ENCODE measurements at places on chromosomes 7 and 10.

GRCh38 chr10:24974976-24975375 lies 22.6 kb upstream of the PRTFDC1 start:
- DNase-seq: no peak

- no peak for DNase-seq
Measured at GRCh38 chr10:33215154-33215553, 119.3 kb downstream of the NRP1 start.

DNA sequence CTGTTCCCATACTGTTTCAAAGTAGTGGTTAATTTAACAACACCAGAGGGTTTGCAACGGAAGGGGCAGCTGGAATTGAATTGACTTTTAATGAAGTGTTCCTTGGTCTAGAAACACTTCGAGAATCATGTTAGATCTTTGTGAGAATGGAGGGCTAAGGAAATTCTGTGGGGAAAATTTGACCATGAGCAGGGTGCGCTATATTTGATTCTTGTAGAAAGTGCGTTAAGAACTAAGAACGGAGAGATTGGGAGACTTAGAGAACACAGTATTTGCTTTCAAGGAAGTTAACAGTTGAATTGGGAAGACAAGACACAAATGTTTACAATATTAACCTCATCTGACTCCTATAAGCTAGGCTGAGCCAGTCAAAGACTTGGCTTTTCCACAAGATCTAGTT lies 1.2 kb downstream of the ZNF212 start:
- DNase-seq: no peak

DNA sequence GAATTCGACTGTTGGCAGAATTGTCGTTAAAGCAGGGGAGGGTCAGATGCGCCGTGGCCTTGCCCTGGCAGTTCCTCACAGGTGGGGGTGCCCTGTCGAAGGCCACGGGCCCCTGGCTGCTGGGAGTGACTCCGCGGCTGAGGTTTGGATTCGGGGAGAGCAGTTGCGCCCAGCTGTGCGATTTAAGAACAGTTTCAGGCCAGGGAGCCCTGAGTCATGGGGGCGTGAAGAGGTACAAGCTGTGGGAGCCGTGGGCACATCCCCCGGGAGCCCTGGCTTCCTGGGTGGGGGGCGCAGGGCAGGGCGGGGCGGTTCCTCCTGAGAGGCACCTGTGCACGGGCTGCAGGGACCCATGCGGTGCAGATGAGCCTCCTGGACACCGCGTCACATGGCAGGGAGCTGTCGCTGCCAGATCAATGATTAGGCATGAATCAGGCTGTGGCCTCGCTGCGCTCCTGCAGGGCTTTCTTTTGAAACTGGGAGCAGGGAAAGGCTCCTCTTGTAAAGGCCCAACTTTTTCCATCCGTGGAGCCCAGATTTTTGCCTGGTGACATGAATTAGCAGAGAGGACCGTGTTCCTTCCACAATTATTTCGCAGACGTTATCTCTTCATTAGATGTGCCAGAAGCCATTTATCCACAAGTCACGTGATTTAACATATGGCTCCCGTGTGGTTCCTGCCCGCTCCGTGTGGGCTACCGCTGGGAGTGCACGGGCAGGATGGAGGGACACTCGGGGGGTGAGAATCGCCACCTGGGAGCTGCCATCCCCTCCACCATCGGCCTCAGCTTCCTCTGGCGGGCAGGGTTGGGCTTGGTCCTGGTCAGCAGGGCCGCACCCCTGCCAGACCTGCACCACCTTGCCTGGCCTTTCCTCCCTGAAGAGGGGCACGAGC lies 918 bp downstream of the PWWP2B start:
- no peak for DNase-seq

GRCh38 chr10:130399425-130399950 lies 263.3 kb downstream of the GLRX3 start:
- DNase-seq: no peak

DNA sequence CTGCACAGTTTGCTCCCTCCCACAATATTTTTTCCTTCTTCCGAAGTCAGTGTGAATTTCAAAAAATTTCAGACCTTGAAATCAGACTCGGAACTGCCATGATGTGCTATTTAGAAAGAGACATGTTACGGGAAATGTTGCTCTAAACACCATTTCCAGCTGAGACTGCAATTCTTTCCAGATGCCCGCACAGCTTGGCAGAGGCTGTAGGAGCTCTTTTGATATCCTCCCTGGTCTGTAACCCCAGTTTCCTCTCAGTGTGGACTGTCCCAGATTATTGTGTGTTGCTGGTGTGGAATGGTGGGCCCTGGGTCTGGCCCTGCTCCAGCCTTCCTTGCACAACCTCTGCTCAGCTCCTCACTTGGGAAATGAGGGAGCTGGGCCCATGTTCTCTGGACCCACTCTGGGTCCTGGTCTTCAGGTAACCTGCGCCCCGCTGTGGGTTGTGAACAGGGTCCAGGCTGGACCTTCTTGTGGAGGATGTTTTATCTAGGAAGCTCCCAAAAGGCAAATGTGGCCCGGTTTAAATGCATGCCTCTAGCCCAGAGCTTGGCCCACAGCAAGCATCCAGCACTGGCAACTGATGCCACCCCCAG lies 172.8 kb upstream of the CXCL12 start:
- DNase-seq: no peak

GRCh38 chr10:13891128-13892000 lies 304.6 kb downstream of the PRPF18 start:
- no peak for DNase-seq

DNA sequence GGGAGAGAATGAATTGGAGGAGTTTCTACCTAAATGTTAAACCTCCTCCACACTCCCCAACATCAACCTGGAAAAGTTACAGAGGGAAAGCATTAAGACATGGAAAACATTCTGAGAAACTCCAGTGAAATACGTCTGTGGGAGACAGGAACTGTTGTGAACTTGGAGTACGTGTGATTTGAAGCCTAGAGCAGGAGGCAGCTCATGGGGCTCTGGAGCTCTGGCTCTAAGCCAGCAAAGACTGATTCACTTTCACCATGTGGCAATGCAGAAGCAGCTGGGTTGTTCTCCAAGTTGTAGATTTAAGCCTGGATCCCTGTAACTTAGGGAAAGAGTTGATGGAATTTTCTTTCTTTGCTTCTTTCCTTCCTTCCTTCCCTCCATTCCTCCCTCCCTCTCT lies 503.2 kb downstream of the NRG3 start:
- no peak for DNase-seq

DNA sequence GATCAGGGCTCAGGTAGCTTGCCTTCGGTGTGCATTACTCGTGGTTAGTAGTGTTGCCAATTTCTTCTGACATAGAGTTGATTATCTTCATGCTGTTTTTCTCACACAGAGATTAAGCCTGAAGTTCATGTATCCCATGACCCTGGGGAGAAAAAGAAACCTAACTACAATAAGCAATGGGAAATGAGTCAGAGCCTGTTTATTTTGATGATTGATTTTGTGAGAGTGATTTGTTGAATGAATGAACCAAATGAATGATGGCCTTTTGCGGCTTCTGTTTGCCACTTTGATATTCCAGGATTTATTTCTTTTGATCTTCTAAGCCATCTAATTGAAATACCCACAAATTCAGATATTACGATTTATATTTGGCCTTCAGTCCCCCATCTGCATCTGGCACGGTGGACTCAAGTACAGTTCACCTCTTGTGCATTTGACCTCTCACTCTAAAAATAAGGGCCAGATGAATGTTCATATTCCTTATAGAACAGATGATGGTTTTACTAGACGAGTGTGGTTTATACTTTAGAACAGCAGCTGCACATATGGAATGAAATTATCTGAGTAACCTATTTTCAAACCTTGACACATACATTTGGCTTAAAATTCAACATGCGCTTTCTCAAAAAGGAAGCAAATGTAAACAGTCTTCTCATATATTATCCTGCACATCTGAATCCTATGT lies 110.7 kb downstream of the PLCE1 start:
- no peak for DNase-seq

- DNase-seq: no peak
Measured at GRCh38 chr10:1168763-1169162, 112.6 kb downstream of the WDR37 start.
